ENCODE measurements at places on chromosomes 11 and 22. TPM values are rescaled to one million over a fixed set of nuclear protein-coding genes. Genes with fewer than 3 reads are reported as not detected.

The CECR2 gene
- total RNA-seq = 15.7 TPM

The GGT1 gene
- 3.1 TPM for total RNA-seq

The MMP12 gene
- not detected for total RNA-seq

The CD3D gene
- total RNA-seq = 0.61 TPM

The POU2AF1 gene
- not detected for total RNA-seq

The STIM1 gene
- 49.3 TPM for total RNA-seq

The MS4A6E gene
- total RNA-seq = not detected

The ASRGL1 gene
- 2.4 TPM for total RNA-seq

DNA sequence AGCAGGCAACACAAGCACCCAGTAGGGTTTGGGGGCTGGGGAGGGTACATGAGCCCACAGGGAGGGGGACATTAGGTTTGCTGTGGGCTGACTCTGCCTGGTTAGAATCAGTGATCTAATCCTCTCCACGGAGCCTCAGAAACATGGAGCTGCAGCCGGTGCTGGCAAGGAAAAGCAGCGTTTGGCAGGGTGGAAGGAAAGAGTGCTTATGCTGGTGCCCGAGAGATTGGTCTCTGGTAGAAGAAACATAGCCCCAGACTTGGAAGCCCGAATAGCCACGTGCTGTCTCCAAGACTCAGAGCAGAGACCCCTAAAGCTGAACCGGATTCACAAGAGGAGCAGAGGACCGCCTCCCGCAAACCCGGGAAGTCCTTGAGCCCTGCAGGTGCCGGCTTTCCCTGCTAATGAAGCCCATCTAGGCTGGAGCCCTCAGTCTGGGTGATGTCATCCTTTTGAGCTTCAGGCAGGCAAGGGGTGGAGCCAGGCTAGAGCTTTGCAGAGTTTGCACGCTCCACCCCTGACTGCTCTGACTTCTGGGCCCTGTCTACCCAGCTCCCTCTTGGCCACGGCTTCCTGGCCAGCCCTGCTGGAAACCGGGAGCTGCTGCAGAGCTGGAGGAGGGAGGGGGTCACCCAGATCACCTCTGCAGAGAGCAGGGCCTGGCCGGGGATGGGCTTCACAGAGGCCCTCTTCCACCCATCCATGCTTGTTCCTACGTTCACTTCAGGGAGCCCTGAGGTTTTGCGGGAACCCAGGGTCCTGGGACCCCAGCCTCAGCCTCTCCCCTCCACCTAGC is 35.0 kb upstream of the JAM3 start:
- DNase-seq = peak; percentile 84

DNA sequence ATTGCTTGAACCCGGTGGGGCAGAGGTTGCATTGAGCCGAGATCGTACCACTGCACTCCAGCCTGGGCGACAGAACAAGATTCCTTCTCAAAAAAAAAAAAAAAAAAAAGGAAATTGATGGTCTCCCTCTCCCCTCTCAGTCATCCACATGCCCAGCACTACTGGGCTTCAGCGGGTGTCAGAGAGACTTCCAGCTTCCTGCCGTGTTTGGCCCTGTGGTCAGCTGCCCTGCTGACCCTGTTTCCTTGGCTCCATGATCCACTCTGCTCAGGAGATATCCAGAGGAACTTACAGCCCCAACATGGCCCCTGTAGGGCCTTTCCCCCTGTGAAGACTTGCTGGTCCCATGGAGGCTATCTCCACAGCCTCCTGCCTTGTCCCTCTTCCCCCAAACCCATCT is 6.1 kb upstream of the PNPLA3 start:
- no peak for DNase-seq

- DNase-seq = no peak
These were observed 28.0 kb downstream of the FADD start for GRCh38 chr11:70230840-70231710.

- no peak for DNase-seq
These were observed 94.6 kb upstream of the RCN1 start for GRCh38 chr11:31996159-31996881.

- DNase-seq = no peak
These were observed 42.8 kb upstream of the DKK3 start for GRCh38 chr11:12051287-12051662.

- DNase-seq = no peak
These were observed 14.2 kb upstream of the OLFML1 start for GRCh38 chr11:7471071-7471470.

GRCh38 chr22:32961497-32961896 is 96.7 kb downstream of the SYN3 start:
- DNase-seq = no peak

DNA sequence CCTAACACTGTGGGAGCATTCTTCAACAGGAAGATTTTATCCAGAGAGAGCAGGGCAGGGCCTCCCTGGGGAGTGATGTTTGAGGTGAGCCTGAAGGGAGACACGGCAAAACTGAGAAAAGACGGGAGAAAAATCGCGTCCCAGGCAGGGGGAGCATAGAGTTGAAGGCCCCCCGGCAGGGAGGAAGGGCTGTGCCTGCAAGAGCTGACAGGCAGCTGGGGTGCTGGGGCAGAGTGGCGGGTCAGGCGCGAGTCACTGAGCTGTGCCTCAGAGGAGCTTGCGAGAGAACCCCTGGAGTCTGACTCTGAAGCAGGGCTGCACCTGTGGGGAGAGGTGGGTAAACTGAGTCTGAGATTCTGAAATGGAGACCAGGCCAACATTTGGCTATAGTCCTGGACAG is 14.8 kb downstream of the PKNOX2 start:
- no peak for DNase-seq

GRCh38 chr11:64929625-64930024 is 5.1 kb downstream of the PPP2R5B start:
- DNase-seq = no peak

DNA sequence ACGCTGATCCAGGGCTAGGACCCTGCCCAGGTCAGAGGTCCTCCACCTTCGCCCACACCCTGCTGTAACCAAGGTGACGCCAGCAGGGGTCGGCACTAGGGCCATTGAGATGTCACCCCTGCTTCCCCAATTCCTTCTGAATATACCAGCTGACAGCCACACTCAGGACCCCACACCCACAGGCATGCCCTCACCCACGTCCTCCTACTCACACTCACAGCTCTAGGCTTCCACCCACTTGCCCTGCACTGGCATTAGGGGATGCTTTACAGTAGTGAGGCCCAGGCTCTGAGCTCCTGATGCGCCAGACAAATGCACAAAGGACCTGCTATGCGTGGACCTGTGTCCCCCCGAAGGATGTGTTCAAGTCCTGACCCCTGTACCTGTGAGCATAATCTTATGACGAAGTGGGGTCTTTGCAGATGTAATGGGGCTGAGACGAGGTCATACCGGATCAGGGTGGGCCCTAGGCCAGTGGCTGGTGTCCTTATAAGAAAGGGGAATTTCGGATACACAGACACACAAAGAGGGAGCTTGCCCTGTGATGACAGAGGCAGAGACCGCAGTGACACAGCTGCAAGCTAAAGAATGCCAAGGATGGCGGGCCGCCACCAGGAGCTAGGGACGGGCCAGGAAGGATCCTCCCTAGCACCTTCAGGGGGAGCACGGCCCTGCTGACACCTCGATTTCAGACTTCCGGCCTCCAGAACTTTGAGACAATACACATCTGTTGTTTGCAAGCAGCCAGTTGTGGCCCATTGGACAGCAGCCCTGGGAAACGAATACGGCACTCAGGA is 11.2 kb downstream of the WNT11 start:
- no peak for DNase-seq

DNA sequence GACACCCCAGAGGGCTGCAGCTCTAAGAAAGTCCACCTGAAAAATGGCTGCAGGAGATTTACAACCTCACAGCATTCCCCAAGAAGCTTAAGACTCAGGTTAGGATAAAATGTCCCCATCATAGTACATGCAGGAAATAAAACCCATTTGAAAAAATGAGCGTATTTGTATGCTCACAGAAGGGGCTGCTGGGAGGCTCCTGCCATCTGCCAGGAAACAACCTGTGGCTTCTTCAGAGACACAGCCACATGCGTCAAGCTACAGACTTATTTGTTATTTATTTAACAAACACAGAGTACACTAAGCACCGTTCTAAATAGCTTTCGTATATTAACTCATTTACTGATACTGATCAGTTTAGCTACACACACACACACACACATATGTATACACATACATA is 73.4 kb downstream of the FEZ1 start:
- DNase-seq = no peak

GRCh38 chr22:47608421-47608820 is 846.0 kb downstream of the TBC1D22A start:
- DNase-seq = no peak

- DNase-seq = no peak
These were observed 82.6 kb upstream of the NNMT start for GRCh38 chr11:114213622-114214021.

GRCh38 chr11:13140028-13140870 is 131.1 kb downstream of the RASSF10 start:
- DNase-seq = peak; percentile 74

DNA sequence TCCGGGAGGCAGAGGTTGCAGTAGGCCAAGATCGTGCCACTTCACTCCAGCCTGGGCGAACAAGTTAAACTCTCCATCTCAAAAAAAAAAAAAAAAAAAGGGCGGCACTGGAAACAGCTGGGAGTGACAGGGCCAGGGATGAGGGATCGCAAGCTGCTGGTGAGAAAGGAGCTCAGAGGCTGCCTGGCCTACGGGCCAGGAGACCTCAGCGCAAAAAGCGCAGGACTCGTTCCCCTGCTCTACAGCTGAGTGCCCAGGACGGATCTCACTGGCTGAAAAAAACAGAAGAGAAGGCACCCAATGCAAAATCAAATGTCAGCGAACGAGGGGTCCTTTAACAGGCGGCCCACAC is 650 bp upstream of the NUP50 start:
- DNase-seq = peak; percentile 39

GRCh38 chr22:40635043-40635939 is 1.2 kb downstream of the MRTFA start:
- no peak for DNase-seq

GRCh38 chr22:44458044-44459020 is 39.7 kb downstream of the RTL6 start:
- DNase-seq = no peak

DNA sequence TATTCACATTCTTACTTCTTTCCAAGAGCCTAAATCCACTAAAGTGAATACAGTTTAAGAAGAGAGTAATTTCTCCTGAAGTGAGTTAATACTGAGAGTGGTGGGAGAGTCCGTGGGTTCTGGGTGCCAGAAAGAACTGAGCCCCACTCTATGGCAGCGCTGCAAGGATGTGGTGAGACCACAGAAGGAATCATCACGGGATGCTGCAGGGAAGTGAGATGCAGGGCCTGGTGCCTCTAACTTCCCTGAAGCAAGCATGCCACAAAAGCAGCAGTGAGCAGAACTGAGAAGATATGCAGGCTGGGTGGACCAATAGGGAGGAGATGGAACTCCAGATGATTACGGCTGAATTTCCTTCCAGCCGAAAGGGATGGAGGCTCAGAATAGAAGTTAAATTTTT is 5.0 kb upstream of the MMP12 start:
- DNase-seq = no peak

GRCh38 chr11:23732026-23732425 is 764.8 kb upstream of the LUZP2 start:
- peak; percentile 47 for DNase-seq

Data from astrocyte (in vitro differentiated cells and primary cell).